GM18507 (cell line): ENCODE measurements at places on chromosomes 5 and 9.

- no peak for DNase-seq
Observed at GRCh38 chr5:149271195-149271715, 404 bp upstream of the AFAP1L1 start.

DNA sequence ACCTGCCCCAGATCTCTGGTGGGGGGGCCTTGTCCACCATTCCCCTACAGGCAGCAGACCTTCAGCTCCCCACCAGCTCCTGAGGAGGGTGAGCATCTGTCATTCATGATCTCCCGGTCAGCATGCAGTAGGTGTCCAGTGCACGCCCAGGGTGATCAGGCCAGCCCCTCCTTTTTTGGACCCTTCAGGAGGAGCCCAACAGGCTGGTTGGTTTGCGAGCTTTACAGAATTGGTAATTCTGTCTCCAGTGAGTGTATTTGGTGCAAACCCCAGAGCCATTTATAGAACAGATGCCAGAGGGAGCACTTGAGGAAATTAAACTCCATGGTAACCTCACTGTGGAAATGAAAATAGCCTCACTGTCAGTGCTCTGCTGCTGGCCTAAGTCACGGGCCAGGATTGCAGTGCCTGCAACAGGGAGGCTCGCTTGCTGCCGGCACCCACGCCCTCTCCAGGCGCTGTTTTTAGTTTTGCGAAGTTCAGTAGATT is 23.4 kb downstream of the WNK2 start:
- DNase-seq = no peak

DNA sequence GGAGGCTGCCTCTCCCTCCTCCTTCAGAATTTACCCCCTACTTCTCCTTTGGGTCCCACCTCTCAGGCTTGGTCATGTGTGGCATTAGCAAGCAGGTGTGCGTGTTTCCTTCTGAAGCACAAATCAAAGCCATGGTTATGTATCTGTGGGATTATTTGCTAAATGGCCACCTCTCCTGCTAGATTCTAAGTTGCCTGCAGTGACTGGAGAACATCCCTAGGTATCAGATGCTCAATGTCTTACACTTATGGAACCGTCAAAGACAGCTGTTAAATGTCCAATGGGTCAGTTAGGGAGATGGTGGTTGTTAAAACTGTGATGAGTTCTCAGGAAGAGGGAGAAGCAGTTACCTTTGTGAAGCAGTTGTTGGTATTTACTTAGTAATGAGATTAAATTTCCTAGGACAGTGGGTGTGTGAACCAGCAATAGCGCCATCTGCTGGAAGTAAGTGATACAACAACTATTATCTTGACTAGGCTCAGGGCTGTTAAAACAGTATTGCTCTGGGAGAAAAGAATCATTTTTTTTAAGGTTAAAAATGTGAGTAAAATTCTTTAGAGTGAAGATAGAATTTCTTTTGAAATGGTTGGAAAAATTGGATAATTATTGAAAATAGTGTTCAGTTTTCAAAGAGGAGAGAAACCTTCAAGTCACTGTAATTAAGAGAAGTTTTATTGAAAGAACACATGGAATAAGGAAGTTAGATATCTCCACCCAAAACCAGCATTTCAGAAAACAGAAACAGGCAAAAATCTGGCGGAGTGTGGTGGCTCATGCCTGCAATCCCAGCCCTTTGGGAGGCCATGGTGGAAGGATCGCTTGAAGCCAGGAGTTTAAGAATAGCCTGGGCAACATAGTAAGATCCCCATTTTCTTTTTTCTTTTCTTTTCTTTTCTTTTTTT is 71.3 kb downstream of the TMC1 start:
- DNase-seq = peak; percentile 33

GRCh38 chr5:76544268-76544926 is 78.8 kb downstream of the F2RL2 start:
- no peak for DNase-seq

- DNase-seq = no peak
Observed at GRCh38 chr5:170312301-170312595, 14.7 kb upstream of the LCP2 start.

DNA sequence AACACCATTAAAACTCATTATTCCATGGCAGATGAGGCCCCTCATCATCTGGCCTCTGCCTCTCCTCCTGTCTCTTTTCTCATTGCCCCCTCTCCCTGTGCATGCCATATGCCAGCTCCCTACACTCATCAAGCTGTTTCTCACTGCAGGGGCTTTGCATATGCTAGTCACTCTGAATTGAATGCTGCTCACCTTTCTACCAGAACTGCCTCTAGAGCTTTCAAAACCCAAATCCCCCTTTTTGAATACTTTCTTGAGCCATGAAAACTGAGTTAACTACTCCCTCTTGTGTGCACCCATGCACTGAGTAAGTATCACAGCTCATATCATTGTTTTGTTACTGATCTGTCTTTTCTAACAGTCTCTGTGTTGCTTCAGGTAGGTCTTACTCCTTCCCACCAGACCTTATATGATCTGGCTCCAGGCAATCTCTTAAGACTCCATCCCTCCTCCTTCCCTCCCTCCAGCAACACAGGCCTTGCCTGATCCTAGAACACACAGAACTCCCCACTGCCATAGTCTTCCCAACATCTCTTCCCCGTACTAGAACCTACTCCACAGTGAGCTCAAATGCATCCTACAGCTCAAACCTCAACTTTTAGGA is 60.5 kb downstream of the ASTN2 start:
- DNase-seq = no peak

GRCh38 chr9:99445371-99445891 is 223.3 kb downstream of the SEC61B start:
- DNase-seq = no peak

DNA sequence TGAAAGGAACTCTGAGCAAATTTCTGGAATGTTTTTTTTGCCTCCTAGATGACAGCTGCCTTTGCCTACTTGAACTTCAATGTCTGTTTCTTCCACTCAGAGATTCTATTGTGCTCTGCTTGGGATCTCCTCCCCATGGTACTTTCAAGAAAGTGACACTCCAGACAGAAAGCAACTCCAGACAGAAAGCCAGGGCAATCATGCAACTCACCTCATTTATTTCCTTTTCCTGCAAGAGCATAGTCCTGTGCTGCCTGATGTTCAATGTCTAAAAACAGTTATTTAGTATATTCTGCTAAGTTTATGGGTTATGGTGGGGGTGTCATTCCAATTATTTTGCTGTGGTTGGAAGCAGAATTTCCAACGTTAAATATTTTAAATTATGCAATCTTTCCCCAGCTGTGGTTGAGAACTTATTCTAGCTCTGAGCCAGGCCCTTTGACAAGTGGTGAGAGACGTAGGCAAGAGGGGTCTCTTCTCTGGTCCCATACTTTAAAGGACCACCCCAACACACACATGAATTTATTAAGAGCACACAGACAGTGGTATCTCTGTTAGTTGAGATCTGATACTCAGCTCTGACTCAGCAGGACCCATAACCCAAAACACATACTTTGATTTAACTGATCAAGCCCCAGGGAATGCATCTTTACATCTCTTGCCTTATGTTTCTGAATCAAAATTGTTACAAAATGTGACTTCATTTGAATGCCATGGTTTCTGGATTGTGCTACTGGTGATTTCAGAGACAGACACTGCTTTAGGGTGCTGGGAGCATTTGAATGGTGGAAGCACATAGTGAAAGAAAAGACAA is 39.5 kb upstream of the MAMDC2 start:
- DNase-seq = no peak

DNA sequence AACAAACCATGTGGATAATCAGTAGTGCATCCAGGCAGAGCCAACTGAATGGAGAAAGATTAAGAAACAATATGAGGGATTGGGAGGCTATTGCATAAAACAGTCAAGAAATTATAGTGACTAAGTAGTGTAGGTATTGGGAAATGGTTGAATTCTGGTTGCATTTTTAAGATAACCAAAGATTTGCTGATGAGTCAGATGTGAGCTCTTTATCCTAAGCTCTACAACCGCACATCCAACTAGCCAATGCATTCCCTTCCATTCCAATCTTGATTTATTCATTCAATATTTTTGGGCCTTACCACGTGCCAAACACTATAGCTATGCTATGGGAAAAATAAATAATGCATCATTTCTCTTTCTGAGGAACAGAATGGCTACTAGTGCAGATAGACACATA is 524.5 kb upstream of the RGMB start:
- no peak for DNase-seq

DNA sequence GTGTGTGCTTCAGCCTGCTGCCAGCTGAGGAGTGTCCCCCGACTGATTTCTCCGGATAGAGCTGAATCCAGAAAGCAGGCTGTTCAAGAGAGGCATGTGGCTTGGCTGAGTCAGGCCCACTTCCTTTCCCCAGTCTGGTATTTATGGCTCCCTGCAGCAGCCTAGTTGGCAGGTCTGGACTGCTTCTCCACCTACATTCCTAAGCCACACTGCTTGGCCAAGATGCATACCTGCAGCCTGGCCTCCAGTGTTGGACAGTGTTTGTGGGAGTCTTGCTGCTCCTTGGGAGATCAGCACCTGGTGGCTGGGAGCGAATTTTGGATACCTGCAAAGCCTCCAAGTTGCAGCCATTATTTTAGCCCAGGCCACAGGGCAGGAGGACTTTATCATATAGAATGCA is 670.8 kb downstream of the ACTL7B start:
- DNase-seq = no peak

DNA sequence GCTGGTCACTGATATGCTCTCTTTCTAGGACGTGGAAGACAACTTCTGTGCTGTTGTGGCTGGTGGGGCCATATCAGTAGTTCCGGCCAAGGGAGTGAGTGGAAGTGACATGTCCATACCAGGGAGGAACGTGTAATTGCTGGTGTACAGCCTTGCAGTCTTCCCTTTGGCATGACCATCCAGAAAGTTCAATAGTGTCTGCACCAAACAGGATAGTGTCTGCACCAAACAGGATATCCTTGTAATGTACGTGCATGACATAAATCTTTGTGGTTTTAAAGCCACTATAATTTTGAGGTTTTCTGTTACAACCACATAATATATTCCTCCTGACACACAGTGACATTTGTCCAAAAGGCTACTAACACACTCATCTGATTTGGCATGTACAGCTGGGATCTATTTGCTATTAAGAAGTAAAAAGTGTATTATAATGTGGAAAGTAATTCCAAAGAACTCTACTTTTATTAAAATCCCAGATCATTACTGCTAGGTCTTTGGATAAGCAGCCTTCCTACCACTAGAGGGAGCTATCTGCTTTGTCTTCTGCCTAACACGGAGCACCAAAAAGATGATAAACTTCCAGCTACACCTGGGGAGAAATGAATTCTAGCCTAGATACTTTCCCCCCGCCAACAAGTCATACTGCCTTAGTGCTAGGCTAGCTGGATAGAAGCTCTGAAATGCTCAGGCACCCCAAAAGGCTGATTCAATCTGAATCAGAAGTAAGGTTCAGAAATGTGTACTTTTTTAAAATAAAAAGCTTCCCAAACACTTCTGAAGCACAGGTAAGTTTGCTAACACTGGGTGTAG is 52.7 kb downstream of the RNF145 start:
- DNase-seq = peak; percentile 18

DNA sequence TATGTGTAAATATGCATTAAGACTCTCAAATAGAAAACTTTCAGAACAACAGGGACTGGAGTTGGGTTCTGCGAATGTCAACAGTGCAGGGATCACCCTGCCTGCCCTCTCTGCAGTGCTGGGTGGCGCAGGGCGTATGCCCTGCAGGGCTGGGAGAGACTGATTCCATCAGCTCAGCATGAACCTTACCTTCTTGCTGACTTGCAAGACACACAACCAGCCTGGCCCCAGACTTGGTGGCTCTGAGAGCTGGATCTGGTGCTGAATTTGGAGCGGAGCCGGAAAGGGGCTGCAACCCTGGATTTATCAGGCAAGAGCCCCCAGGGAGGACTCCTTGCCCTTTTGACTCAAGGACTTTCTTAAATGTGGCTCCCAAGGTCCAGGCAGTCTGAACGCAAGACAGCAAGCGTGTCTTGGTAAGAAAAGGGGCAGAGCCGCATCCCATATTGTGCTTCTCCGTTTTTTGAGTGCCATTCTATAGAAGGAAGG is 376.0 kb upstream of the IRX2 start:
- DNase-seq = no peak

- DNase-seq = no peak
Observed at GRCh38 chr5:131968396-131968954, 23.0 kb upstream of the MEIKIN start.

- DNase-seq = no peak
Observed at GRCh38 chr9:6870650-6871477, 113.1 kb downstream of the KDM4C start.

- no peak for DNase-seq
Observed at GRCh38 chr5:170470275-170470674, 33.5 kb upstream of the KCNIP1 start.

DNA sequence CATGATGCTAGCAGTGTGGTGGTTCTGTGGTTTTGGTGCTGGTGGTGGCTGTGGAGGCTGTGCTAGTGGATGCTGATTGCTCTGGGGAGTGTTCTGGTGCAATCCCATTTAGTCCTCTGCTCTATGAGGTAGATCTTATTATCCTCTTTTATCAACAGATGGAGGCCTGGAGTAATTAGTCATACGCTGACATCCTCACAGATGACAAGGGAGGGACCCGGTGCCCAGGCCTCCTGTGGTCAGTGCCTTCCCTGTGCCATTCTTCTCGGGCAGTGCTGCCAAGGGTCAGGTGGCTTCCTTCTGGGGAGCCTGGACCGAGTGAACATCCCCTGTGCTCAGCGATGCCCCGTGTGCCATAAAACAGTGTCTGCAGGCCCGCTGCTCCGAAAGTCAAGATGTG is 74.5 kb downstream of the COL5A1 start:
- no peak for DNase-seq

- DNase-seq = no peak
Observed at GRCh38 chr9:3343671-3344070, 182.1 kb downstream of the RFX3 start.

DNA sequence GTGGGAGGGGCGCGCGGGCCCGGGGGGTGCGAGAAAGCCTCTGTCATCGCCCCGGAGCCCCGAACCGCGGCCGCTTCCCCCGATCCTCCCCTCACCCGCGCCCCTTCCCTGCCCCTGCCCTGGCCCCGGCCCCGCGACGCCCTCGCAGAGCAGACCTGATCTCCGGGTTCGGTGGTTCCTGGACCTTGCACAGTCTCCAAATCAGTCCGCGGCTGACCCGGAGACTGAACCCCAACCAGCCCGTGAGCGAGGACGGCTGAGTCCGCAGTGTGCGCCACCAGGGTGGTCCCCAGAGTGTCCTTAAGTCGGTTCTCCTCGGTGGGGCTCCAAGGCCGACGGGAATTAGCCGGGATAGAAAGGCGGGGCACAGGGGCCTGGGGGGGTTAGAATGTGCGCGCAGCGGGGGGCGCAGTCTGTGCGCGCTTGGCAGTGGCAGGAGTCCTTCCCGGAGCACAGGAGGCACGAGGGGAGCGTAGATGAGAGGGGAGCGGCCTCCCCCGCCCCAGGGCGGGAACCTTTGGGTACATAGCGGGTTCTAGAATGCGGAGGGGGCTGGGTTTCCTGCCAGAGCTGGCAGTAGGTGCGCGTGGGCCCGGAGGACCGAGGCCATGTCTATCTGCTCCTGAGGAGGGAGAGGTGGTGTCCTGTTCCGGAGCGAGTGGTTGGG is 779 bp downstream of the PKN3 start:
- no peak for DNase-seq

DNA sequence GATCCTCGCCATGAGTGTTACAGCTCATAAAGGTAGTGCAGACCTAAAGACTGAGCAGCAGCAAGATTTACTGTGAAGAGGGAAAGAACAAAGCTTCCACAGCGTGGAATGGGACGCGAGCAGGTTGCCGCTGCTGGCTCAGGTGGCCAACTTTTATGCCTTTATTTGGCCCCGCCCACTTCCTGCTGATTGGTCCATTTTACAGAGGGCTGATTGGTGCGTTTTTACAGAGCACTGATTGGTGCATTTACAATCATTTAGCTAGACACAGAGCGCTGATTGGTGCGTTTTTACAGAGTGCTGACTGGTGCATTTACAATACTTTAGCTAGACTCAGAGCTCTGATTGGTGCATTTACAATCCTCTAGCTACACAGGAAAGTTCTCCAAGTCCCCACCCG is 13.9 kb downstream of the PLK2 start:
- DNase-seq = no peak

GRCh38 chr5:136081217-136081591 is 51.4 kb upstream of the SMAD5 start:
- no peak for DNase-seq
